ENCODE measurements at places on chromosomes 4 and X.

DNA sequence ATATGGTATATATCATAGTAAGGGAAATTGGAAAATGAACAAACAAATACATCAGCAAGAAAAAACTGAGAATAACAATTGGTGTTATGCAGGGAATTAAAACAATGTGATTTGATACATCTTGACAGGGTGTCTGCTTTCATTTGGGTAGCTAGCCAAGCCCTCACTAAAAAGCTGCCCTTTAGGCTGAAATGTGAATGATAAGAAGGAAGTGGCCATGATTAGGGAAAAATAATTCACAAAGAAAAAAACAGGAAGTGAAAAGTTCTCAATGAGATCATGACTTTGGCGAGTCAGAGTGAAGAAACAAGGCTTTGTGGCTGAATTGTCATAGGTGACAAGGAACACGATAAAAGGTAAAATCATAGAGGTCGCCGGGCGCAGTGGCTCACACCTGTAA, 675.8 kb upstream of the SLIT2 start:
- DNase-seq: no peak

GRCh38 chr4:36304138-36304681, 22.8 kb downstream of the DTHD1 start:
- DNase-seq: no peak

DNA sequence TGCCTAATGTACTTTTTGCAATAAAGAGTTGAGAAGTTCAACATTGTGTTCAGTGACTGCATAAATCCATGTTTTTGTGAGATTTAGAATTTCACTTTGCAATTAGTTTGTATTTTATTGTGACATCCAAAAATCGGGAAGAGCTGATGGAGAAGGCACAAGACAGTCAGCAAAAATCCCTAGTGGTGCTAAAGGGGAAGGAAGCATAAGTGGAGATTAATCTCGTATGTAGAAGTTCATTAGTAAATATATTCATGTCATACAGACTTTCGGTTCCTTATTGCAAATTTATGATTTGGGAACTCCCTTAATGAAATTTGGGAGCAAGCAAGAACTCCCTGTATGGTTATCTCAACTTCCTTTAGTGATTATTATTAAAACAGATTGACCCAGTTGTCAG, 57.8 kb upstream of the SLC39A8 start:
- no peak for DNase-seq

- DNase-seq: no peak
Measured at GRCh38 chrX:141341341-141341740, 99.0 kb upstream of the SPANXC start.

GRCh38 chr4:47667552-47667951, 170.3 kb downstream of the CORIN start:
- DNase-seq: no peak

DNA sequence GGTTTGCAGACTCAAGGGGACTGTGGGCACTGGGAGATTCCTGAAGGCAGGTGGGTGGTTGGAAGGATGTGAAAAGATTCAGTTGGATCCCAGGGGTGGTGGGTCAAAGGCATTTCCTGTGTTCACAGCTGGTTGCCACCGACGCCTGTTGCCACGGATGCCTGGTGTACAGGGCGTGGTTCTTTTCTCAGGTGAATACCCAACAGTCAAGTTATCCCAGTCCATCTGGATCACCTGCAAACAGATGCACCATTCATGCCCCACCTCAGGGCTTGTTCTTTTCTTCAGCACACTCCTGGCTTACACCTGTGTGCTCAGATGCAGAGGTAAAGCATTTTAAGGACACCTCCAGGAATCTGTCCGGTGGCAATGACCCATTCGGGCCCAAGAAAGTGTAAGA, 55.8 kb upstream of the SHOX start:
- DNase-seq: no peak

- DNase-seq: no peak
Measured at GRCh38 chrX:141439651-141440050, 144.9 kb downstream of the SPANXA1 start.

GRCh38 chrX:65740909-65741308, 73.5 kb downstream of the MSN start:
- DNase-seq: no peak
